Dermis microvascular lymphatic vessel endothelial cell (primary cell): ENCODE measurements at places on chromosomes 2 and 18. TPM values are rescaled to one million over a fixed set of nuclear protein-coding genes. Genes with fewer than 3 reads are reported as not detected.

The CCT4 gene
- total RNA-seq: 139 and 173 TPM in 2 replicates

The DLGAP1 gene
- under 0.01 and 0.13 TPM in 2 replicates for total RNA-seq

The CYP27C1 gene
- total RNA-seq: under 0.01 TPM in 1 of 2 replicates, not detected in the other

The TUBB8B gene
- total RNA-seq: not detected in 2 replicates

The NEMP2 gene
- total RNA-seq: 2.1 and 2.4 TPM in 2 replicates

The IL36A gene
- not detected in 2 replicates for total RNA-seq

The IL1R1 gene
- total RNA-seq: 7.2 and 46.9 TPM in 2 replicates

The RTP5 gene
- total RNA-seq: not detected in 2 replicates

The SULT1C4 gene
- 108 and 114 TPM in 2 replicates for total RNA-seq

The CYP26B1 gene
- total RNA-seq: 0.25 TPM in 1 of 2 replicates, not detected in the other

The VSNL1 gene
- 0.13 TPM in 1 of 2 replicates, not detected in the other for total RNA-seq

The ANTXR1 gene
- under 0.01 TPM in 2 replicates for total RNA-seq

The KCNS3 gene
- 0.25 and 0.39 TPM in 2 replicates for total RNA-seq

The TRIM43 gene
- total RNA-seq: not detected in 2 replicates

The ZCCHC2 gene
- total RNA-seq: 12.1 and 15.3 TPM in 2 replicates

The NYAP2 gene
- not detected in 2 replicates for total RNA-seq

The CFAP65 gene
- total RNA-seq: not detected in 2 replicates

The CETN1 gene
- total RNA-seq: not detected in 2 replicates

The CHRNG gene
- total RNA-seq: not detected in 2 replicates

The NXPH2 gene
- not detected in 2 replicates for total RNA-seq

The KCNK3 gene
- total RNA-seq: not detected in 2 replicates

The SCG2 gene
- total RNA-seq: not detected in 2 replicates

The PPP1R7 gene
- total RNA-seq: 45.0 and 50.5 TPM in 2 replicates
